GM23248 (cell line): ENCODE measurements at places on chromosomes 16 and 17. TPM values are rescaled to one million over a fixed set of nuclear protein-coding genes. Genes with fewer than 3 reads are reported as not detected.

Gene SEPTIN1
- not detected in 2 replicates for total RNA-seq

Gene GPRC5C
- 0.25 and 2.7 TPM in 2 replicates for total RNA-seq

Gene KRT24
- total RNA-seq, result not detected in 2 replicates

Gene APOBR
- total RNA-seq, result not detected in 2 replicates

GRCh38 chr17:36641877-36642845 lies 40.8 kb downstream of the MRM1 start:
- peak; percentile 22 for DNase-seq

GRCh38 chr16:867421-868385 lies 67.2 kb upstream of the GNG13 start:
- no peak for DNase-seq

- peak; percentile 67 for DNase-seq
Measured at GRCh38 chr17:8466456-8466855, 30.8 kb downstream of the NDEL1 start.

DNA sequence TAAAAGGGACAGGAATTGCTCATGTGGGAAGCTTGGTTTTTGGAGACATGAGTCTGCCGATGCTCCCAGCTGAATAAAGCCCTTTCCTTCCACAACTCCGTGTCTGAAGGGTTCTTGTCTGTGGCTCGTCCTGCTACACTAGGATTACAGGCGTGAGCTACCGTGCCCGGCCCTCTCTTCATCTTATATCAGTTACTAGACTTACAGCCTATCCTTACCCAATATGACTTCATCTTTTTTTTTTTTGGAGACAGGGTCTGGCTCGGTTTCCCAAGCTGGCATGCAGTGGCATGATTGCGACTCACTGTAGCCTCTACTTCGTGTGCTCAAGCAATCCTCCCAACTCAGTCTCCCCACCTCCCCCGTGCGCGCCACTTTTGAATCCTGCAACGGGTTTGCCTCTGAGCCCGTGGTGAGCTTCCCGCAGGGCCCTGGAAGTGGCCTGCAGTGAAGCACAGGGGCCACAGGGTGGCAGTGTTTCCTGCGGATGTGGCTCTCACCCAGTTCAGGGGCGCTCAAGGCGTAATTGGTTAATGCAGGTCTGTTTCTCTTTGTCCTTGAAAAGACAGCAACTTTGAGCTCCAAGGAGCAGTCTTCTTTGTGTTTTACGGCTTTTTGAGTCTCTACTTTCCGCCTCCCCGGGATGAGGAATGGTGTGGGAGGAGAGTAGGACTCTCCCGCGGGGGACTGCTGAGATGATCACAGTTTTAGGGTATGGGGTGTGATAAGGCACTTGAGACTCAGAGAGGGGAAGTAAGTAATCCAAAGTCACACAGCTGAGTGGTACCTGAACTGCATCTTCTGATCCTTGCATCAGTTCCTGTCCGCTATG lies 22.7 kb upstream of the GPRC5B start:
- DNase-seq, result peak; percentile 74

GRCh38 chr17:43661699-43662412 lies at the start of gene MEOX1:
Gene MEOX1 (minus strand): TSS chr17:43661922. CDS start chr17:43661534, 388 bp downstream.
- DNase-seq, result peak; percentile 66

DNA sequence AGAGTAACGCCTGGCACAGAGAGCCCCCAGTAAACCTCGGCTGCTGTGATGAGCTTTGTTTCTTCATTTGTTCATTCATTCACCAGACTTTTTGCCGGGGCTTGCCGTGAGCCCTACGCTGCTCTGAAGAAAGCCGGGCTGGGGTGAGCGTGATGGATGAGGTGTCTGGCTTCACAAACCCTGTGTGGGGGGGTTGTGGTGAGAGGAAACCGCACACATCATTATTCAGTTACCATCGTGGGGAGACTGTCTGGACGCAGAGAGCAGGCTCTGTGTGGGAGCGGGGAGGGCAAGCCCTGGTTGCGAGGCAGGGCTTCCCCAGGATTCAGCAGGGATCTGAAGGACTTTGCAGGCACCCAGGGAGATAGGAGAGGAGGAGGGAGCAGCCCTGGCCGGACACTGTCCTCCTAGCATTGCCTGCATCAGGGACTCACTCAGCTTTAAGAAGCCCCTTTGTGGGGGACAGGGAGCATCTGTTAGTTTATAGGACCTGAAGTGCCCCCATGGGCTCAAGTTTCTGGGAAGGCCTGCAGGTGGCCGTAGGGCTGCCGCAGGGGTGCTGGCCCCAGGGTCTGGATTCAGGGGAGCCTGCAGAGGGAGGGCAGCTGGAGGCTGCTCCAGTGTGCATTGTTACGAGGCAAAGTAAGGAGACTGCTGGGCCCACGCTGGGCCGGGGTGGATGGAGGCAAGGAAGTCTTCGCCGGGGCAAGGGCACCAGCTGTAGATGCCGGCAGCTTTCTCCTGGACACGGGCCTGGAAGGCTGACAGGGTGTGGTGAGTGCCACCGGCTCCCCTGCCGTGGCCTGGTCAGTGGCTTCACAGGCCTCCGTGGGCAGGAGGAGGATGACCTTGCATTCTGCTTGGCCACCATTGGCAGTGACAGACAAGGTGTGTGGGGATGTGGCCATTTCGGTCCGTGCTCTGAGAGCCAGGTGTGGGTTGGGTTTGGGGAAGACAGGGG lies 334.5 kb downstream of the SEC14L1 start:
- peak; percentile 90 for DNase-seq
